ENCODE measurements at places on chromosomes 16 and 17.
A peak's percentile ranks its signal among the peaks of the same experiment; 100 is the strongest.

DNA sequence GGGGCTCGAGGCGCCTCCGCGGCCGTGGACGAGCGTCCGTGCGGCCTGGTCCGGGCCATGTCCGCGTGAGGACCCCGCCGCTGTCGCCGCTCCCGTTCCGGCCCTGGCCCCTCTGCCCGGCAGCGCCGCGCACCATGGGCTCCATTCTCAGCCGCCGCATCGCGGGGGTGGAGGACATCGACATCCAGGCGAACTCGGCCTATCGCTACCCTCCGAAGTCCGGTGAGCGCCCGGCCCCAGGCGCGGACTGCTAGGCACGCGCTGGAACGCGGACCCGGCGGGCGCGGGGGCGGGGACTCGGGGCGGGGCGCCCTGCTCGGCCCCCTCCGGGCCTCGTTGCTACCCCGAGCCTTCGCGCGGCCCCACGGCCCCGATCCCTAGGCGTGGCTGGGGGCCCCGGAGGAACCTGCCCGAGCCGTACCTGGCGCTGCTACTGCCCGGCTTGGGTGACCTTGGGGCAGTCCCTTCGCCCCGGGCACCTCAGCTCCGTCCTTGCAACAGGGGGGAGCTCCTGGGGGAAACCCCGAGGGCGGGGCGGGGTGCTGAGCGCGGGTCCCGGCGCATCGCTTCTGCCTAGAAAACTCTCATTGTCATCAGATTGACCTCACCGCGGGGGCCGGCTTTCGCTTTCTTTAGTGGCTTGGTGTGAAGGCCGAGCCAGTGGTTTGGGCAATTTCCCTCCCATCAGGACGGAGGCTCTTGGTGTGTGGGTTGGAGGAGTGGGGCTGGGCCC lies 367 bp downstream of the MGRN1 start:
- peak; percentile 66 for DNase-seq

DNA sequence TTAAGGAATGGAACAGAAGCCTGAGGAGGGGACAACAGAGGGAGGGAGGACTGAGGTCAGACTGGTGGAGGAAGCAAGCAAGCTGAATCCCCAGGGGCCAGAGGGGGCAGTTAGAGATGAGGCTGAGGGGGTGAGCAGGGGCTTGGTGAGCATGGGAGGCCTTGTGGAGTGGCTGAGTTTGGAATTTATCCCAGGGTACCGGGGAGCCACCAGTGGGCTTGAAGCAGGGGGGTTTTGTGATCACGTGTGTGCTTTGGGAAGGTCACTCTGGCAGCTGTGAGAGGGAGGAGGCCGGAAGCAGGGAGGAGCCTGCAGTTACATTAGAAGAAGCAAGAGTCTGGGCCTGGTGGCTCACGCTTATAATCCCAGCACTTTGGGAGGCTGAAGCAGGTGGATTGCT lies 9.8 kb upstream of the CTCF start:
- no peak for DNase-seq

GRCh38 chr16:3458852-3459361 lies 15.4 kb downstream of the NAA60 start:
- DNase-seq: no peak

GRCh38 chr16:11328172-11329070 lies 16.8 kb upstream of the RMI2 start:
- DNase-seq: peak; percentile 23

DNA sequence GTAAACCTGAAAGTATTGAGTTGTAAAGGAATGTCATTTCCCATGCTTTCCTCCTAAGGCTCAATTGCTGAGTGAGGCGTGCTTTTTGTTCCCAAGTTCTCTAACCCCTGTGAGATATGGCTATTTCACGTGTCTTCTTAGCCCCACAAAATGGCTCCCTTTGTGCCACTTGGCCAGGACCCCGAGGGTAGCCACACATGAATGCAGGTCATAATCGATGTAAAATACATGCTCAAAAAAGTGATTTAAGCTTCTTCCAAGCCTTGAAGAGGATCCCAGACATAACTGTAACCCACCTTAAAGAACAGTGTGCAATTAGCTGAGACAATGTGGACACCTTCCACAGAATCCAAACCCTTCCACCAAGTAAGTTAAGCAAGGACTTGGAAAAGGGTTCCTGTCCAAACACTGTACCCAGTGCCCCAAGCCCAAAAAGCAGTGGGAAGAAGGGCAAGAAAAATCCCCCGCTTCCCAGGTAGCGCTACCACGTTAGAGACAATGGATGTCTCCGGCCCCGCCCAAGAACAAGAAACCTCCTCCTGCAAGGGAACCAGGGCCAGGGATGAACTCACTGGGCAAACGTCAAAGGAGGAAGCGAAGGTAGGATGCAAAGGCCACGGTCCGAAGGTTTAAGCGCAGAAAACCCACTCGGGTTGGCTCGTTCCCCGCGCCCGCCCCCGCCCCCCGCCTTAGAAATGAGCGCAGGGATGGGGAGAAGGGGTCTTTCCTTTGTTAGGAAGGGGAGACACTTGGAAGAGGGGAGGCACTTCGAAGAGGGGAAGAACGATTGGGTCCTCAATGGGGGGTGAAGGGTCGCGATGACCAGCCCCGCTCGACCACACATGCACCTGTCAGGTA lies 1.2 kb downstream of the JPT1 start:
- peak; percentile 25 for DNase-seq

GRCh38 chr16:20678242-20678641 lies 19.2 kb downstream of the ACSM1 start:
- DNase-seq: no peak

- DNase-seq: no peak
Measured at GRCh38 chr16:85105475-85105874, 6.8 kb downstream of the CIBAR2 start.

GRCh38 chr17:70906808-70907207 lies 737.5 kb downstream of the KCNJ2 start:
- no peak for DNase-seq

- no peak for DNase-seq
Measured at GRCh38 chr17:11823862-11824261, 173.4 kb downstream of the ZNF18 start.

DNA sequence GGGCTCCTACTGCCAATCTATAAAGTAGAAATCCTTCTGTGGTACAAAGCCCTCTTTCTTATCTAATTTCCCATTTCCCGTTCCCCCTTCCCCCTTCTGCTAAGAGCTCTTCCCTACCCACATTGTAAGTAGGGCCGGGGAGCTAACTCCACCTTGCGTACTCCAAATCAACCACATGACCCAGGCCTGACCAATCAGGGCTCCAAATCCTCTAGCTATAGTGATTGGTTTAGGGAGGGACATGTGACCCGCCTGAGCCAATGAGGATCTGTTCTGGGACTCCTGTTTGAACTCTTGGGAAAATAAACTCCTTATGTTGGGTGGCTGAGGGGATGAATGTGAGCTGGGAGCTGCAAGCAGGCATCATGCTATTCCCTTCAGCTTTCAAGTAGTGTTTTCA lies 40.9 kb upstream of the MEOX1 start:
- DNase-seq: no peak

GRCh38 chr16:1615761-1616160 lies 3.6 kb downstream of the CRAMP1 start:
- no peak for DNase-seq

DNA sequence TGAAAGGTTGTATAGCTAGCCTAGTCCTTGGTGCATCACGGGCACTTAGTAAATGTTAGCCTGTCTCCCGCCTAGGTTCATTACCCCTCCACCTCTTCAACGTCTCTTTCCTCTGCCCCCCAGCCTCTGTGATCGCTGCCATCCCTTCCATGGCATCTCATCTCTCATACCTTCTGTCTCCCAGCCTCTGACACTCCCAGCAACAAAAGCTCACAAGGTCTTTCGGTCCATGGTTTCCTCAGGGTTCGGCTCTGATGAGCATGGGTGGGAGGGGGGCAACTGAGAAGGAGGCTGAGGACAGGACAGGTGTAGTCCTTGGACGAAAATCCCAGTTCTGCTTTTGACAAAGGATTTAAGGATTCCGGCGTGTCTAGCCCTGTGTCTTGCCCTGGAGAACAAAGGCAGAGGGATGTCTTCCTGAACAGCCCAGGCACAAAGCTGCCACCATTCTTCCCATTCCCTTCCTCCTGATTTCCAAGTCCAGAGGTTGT lies 16.7 kb downstream of the CCR7 start:
- DNase-seq: no peak

- no peak for DNase-seq
Measured at GRCh38 chr16:68273896-68274295, 9.6 kb downstream of the SLC7A6 start.

GRCh38 chr16:55021595-55022475 lies 91.2 kb downstream of the IRX5 start:
- no peak for DNase-seq

- DNase-seq: no peak
Measured at GRCh38 chr16:81609323-81609892, 164.8 kb downstream of the CMIP start.

- no peak for DNase-seq
Measured at GRCh38 chr17:35068249-35068648, 4.7 kb upstream of the RFFL start.

- DNase-seq: no peak
Measured at GRCh38 chr16:6193718-6194117, 1096.1 kb upstream of the EEF2KMT start.

GRCh38 chr16:17084130-17084529 lies 386.6 kb downstream of the XYLT1 start:
- DNase-seq: no peak

DNA sequence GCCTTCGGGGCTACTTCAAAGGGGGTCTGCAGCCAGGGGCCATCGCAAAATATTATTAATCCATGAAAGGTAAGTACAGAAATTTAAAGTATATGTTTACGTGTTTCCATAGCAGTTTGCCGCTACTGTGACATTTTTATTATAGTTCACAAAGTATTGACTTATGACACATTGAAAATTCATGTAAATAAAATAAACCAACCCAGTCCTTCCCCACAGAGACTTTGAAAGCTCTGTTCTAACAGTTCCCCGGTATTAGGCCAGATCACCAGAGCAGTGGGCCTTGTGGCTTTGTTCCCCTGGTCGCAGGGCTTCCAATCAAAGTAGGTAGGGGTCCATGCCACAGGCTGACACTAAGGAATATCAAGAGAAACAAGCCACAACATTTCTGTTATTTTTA lies 13.9 kb downstream of the KIAA0753 start:
- no peak for DNase-seq

GRCh38 chr16:13552062-13552959 lies 367.6 kb upstream of the ERCC4 start:
- DNase-seq: no peak

Measured in stimulated activated CD4-positive, alpha-beta T cell treated with anti-CD3 and anti-CD28 coated beads, Interleukin-2, amount 100 ng/mL, for 48 hours (primary cell).